Pericardium fibroblast (primary cell): ENCODE measurements at places on chromosomes 11 and 22. TPM values are rescaled to one million over a fixed set of nuclear protein-coding genes. Genes with fewer than 3 reads are reported as not detected.

XKR3 gene
- total RNA-seq, result not detected in 2 replicates

CELSR1 gene
- total RNA-seq, result 1.1 and 2.8 TPM in 2 replicates

ALX4 gene
- under 0.01 and 0.09 TPM in 2 replicates for total RNA-seq

SLC16A8 gene
- total RNA-seq, result 0.12 and 0.60 TPM in 2 replicates

APOL5 gene
- total RNA-seq, result not detected in 2 replicates

KDM4E gene
- not detected in 2 replicates for total RNA-seq

CRYBB2 gene
- total RNA-seq, result not detected in 2 replicates

KCNQ1 gene
- total RNA-seq, result not detected in 2 replicates

SPA17 gene
- total RNA-seq, result 1.4 and 9.1 TPM in 2 replicates

BIK gene
- total RNA-seq, result not detected in 2 replicates

MS4A6A gene
- not detected in 2 replicates for total RNA-seq

TMPRSS6 gene
- 0.12 TPM in 1 of 2 replicates, not detected in the other for total RNA-seq

SAA4 gene
- total RNA-seq, result not detected in 2 replicates

LDHAL6A gene
- not detected in 2 replicates for total RNA-seq

OR5L2 gene
- total RNA-seq, result not detected in 2 replicates

DEAF1 gene
- total RNA-seq, result 33.8 and 39.2 TPM in 2 replicates

PIK3IP1 gene
- total RNA-seq, result 16.9 and 17.3 TPM in 2 replicates

MIOX gene
- 0.43 TPM in 1 of 2 replicates, not detected in the other for total RNA-seq

SERPIND1 gene
- not detected in 2 replicates for total RNA-seq

RAB1B gene
- 93.9 and 103 TPM in 2 replicates for total RNA-seq

SERPINH1 gene
- 2,236 and 2,744 TPM in 2 replicates for total RNA-seq

FXYD2 gene
- total RNA-seq, result not detected in 2 replicates

VWCE gene
- total RNA-seq, result 2.2 and 4.4 TPM in 2 replicates

APOBEC3H gene
- total RNA-seq, result not detected in 2 replicates

RGL4 gene
- total RNA-seq, result not detected in 2 replicates

POU2AF2 gene
- total RNA-seq, result not detected in 2 replicates

MPEG1 gene
- total RNA-seq, result not detected in 2 replicates

SLC22A25 gene
- total RNA-seq, result not detected in 2 replicates

NFRKB gene
- total RNA-seq, result 15.3 and 16.0 TPM in 2 replicates

RNF121 gene
- 17.4 and 19.3 TPM in 2 replicates for total RNA-seq

WNT11 gene
- total RNA-seq, result 0.51 and 6.0 TPM in 2 replicates

OR8D4 gene
- not detected in 2 replicates for total RNA-seq

ANGPTL5 gene
- total RNA-seq, result not detected in 2 replicates

NXPE1 gene
- not detected in 2 replicates for total RNA-seq

PLEKHB1 gene
- total RNA-seq, result 1.6 TPM in 1 of 2 replicates, not detected in the other
